ENCODE measurements at places on chromosomes 2 and 18. TPM values are rescaled to one million over a fixed set of nuclear protein-coding genes. Genes with fewer than 3 reads are reported as not detected.

Gene MPP4
- total RNA-seq, result 0.22 TPM

Gene TM4SF20
- total RNA-seq, result not detected

Gene CLEC4F
- total RNA-seq, result 0.17 TPM

Gene ADAM17
- total RNA-seq, result 60.2 TPM

Gene ACTR2
- total RNA-seq, result 120 TPM

Gene CXCR1
- not detected for total RNA-seq

Gene ALPG
- total RNA-seq, result not detected

Gene NRP2
- 309 TPM for total RNA-seq

Gene FABP1
- not detected for total RNA-seq

Gene RFX8
- total RNA-seq, result 0.17 TPM

Gene SCG2
- total RNA-seq, result under 0.01 TPM

Gene CABLES1
- total RNA-seq, result 42.6 TPM

Gene LBX2
- total RNA-seq, result 0.09 TPM

Gene STAT4
- 0.22 TPM for total RNA-seq

Gene ALPI
- not detected for total RNA-seq

Data from dermis lymphatic vessel endothelial cell (primary cell).